ENCODE measurements at places on chromosomes 3 and 15.

- DNase-seq, result no peak
Observed at GRCh38 chr3:195872800-195873199, 35.6 kb downstream of the TNK2 start.

- no peak for DNase-seq
Observed at GRCh38 chr15:100778831-100779288, 100.8 kb upstream of the ALDH1A3 start.

- no peak for DNase-seq
Observed at GRCh38 chr3:122932251-122932967, 95.2 kb downstream of the SEMA5B start.

DNA sequence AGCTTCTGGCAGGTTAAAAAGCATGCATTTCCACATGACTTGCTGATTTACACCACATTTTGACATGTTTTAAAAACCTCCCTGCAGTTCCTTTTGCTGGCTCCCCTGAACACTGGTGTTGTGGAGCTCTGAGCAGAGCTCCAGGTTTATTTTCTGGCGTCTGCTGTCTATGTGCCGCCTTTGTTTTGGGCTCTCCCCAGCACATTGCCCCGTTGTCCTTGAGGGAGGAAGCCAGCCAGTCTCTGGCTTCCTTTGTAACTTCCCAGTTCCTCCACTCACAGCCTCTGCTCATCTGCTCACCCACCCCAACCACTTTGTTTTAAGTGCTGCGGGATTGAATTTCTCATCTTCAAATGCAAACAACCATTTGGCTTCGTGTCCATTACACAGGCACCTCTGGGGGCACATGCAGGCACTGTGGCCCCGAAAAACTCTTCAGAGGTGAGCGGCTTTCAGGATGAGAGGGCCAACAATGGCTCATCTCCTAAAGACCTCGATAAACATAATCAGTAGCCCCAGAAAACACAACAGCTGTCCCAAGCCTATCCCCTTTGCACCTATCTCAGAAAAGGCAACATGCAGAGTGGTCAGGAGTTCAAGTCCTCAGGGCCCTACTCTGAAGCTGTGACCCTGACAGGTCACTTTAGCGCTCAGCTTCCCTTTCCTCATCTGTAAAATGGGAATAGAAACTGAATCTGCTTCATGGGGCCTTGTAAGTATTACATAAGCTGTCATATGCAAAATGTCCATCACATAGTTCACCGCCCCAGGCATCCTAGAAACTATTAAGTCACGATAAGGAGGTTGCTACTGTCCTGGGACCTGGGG, 1.3 kb upstream of the MEF2A start:
- no peak for DNase-seq

- DNase-seq, result no peak
Observed at GRCh38 chr3:55891106-55891505, 404.0 kb upstream of the WNT5A start.

GRCh38 chr3:18872466-18872865, 275.8 kb upstream of the KCNH8 start:
- no peak for DNase-seq

- no peak for DNase-seq
Observed at GRCh38 chr3:190131329-190131728, 10.6 kb upstream of the P3H2 start.

DNA sequence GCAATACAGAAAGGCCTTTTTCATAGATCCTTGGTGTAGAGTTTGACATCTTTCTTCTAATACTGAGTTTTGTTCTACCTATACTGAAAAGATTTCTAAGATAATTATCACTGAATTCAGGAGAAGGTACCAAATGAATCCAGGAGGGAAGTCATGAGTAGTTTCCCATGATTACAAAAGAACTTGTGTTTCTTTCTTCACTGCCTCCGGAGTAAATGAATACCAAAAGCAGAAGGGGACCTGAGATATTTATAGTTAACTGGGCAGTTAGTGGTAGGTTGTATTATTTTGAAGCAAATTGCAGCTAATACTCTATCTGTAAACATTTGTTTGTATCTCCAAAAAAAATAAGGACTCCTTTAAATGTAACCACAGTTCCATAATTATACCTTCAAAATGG, 175.4 kb downstream of the SUCNR1 start:
- no peak for DNase-seq

DNA sequence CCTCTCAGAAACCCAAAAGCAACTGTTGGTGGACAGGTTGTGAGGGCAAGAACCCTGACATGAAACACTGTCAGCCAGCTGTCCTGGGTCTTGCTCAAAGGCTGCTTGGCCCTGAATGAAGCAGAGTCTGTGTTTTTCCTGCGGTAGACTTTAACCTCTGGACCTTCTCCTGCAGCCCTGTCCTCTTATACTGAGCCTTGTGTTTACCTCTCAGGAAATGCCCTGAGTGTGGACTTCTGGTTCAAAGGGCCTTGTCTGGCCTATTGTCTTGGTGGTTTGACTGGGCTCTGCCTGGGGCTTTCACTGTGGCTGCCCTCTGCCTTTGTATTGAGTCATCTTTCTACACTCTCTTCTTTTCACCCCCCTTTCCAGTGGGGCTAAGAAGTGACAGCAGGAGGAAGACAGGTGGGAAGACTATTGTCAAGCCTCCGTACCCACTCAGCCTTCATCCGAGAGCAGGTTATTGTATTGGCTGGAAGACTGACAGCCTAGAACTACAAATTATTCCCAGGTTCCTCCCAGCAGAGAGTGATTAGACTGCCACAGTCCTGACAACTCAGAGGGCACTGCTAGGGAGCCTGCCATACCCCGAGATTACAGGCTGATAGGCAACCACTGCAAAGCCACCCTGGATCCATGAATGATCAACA, 3.5 kb downstream of the SEC13 start:
- DNase-seq, result no peak

Measured in GM19239 (cell line).